Right lung (tissue), 10 donors: ENCODE measurements at places on chromosomes 16 and 17. TPM values are rescaled to one million over a fixed set of nuclear protein-coding genes. Genes with fewer than 3 reads are reported as not detected.

Gene CHTF8
- polyA plus RNA-seq, result 130 TPM

Gene DHRS7C
- not detected for polyA plus RNA-seq

Gene GAS7
- polyA plus RNA-seq, result 32.2 TPM

Gene MYO15A
- polyA plus RNA-seq, result 3.0 TPM

Gene NPIPB6
- polyA plus RNA-seq, result 2.6 TPM
